HFFc6 (cell line): ENCODE measurements at places on chromosomes 13 and 19.
A peak's percentile ranks its signal among the peaks of the same experiment; 100 is the strongest.

GRCh38 chr13:91813253-91813652 is 414.8 kb downstream of the GPC5 start:
- no peak for DNase-seq

DNA sequence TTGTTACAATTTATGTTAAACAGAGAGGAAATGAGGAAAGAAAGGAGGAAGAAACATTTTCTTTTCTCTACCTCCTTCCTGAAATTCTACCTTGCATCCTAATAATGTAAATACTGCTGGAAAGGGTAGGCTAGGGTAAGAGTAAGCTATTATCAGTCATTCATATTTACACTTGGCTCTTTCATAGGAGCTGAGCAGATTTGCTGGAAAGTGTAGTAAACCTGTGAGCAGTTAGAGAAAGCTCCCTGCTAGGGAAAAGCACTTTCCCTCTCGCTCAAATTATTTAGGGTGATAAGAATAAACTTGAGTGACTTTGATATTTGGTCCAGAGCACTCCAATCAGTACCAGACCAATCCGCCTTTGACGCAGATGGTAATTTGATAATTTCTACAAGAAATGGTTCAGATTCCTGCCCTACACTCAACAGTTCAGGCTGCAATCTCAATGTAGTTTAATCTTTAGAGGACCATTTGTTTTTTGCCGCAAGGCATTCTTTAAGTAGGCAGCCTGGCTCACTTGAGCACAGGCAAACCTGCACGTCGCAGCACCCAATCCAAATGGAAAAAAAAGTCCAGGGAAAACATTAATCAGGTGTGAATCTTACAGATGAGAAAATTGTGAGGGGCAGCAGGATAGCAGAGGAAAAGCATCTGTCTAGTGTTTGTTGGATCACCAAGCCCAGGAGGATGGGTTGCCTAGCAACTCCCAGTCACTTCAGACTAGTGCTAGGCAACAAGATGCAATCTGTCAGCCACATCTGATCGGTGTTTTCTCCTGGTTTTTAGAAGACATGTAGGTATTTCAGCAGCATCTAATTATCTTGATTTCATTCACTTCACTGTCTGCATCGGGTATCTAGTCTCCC is 68.6 kb upstream of the KL start:
- DNase-seq: no peak

DNA sequence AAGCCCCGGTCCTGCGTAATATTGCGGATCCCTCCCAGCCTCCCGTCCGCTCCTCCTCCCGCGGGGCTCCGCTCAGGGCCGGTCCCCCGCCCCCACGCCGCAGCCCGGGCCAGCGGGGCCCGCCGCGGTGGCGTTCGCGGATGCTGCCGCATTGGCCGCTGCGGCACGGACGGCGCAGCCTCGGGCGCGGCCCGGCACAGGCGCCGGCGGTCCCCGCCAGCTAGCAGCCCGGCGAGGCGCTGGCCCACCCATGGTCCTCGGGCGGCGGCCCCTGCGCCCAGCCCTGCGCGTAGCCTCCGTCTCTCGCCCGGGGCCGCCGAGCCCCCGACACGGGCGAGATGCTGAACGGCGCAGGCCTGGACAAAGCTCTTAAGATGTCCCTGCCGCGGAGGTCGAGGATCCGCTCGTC is at the start of gene ATP8A2:
TSS of gene ATP8A2 (plus strand) at position 100 of the 409 bp plus-strand sequence. CDS start at position 339, 239 bp downstream.
- no peak for DNase-seq

DNA sequence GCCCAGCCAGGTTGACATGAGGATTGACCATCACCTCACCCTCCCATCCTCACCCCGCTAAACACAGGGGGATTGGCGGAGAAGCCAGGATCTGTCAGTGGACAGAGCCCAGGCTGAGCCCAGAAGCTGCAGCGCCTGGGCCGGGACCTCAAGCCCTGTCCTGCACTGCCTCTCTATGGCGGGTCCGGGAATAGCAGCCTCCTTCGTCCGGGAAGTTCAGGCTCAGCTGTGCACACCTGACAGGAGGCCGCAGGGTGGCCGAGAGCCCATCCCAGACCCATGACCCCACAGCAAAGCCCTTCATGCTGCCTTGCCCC is 67.8 kb downstream of the SPACA7 start:
- peak; percentile 24 for DNase-seq

DNA sequence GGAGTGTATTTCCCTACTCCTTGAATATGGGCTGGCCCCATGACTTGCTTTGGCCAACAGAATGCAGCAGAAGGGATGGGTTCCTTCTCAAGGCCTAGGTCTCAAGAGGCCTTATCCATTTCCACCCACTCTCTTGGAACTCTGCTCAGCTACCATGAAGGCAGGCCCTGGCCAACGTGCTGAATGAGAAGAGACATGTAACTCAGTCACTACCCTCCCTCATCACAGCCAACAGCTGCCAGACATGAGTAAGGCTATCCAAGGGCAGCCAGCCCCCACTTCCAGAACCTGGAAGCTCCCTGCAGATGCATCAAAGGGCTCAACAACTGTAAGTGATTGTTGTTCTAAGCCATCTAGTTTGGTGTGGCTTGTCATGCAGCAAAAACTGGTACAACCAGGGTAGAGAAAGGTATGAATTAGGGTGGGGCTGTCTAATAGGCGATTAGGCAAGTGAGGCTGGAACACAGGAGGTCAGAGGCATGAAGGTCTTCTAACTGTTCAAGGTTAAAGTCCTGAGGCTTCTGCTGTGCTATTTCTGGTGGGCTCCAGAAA is 1.4 kb upstream of the RASL11A start:
- no peak for DNase-seq

- DNase-seq: no peak
Measured at GRCh38 chr13:75762076-75762937, 126.2 kb downstream of the LMO7 start.

GRCh38 chr13:105595471-105595870 is 940.0 kb downstream of the EFNB2 start:
- no peak for DNase-seq

DNA sequence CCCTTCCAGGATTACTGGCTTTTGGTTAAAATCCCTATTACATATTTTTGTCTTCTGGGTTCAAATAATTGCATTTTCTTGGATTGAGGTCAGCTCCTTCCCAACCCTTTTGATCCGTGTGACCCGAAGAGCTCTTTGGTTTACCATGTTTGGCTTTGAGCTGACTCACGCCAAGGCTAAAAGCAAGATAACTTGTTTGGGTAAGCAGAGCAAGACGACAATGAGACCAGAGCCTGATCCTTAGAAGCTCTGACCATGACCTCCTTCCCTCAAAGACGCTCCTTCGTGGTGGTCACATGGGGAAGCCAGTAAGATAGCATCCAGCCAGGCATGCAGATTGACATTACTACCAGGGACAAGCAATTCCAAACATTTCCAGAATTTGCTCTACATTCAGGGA is 153.8 kb downstream of the DCT start:
- DNase-seq: no peak

DNA sequence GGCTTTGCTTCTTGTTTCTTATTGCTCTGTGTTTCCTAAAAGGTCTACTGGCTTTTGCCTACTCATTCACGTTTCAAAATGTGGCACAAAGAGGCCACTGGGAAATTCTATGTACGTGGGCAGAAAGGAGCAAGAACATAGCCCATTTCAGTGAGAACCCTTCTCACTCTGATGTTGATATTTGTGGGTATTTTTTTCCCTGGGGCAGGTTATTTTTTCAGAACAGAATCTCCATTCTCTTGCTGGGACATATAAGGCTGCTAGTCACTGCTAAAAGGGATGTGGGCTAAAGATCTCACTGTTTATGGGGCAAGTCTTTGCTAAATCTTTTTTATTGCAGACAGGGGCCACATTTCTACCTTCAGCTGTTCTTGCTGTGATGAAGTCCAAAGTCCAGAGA is 27.1 kb downstream of the EDNRB start:
- no peak for DNase-seq

DNA sequence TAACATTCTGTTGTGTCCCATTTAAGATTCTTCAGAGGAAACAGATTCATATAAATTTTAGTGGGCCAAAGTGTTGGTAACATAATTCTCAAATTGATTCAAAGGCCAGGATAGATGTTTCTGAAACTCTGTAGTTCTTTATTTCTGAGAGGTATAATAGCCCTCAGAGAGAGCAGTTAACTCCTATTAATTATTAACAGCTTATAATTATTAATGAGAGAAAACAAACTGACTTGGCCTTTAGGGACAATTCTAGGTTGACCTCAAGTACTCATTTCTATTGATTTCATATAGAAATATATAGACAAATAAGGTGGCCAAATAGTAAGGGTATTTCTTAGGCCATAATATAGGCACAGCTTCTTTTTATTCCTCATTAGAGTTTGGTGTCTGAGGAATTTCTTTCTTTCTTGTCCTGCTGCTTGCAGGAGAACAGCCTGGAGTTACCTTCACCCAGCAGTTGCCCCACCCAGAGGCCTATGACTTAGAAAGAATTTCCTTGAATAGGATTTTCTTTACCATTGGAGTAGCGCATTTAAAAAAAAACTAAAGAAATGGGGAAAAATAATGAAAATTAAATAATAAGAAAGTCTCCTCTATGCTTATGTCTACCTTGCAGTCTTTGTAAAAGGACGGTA is 1430.1 kb upstream of the SPRY2 start:
- DNase-seq: no peak

GRCh38 chr13:78806457-78806856 is 147.5 kb upstream of the OBI1 start:
- DNase-seq: peak; percentile 5

- no peak for DNase-seq
Measured at GRCh38 chr13:110209950-110210603, 96.9 kb downstream of the COL4A1 start.

- no peak for DNase-seq
Measured at GRCh38 chr19:18852648-18853047, 20.9 kb downstream of the UPF1 start.

DNA sequence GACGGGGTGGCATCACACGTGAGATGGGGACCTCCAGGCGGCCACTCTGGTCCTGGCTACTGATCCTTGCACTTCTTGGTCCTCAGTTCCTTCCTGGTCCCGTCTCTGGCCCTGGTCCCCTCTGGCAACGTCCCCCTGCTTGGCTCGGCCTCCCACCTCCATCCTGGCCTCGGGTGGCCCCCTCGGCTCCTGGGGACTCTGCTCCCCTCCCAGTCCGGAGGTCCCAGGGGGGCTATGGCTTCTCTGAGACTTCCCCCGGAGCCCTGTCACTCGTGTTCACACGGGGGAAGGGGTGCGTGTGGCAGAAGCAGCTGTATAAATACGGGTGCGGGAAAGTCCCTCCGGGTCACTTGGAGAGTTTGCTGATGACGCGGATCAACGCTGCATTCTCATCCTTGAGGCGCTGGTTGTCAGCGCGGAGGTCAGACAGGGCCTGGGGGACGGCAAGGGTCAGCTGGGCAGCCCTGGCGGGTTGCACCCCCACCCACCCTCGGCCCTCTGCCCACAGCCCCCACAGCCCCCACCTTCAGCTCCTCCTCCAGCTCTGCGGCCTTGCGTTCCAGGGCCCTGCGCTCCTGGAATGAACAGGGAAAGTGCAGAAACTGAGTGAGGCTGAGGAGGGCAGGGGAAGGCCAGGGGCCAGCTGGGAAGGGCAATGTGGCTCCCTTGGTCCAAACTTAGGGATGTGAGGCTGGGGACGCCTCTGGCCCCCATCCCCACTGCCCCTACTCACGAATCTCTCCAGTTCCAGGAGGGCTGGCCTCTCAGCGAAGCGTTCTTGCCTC is 15.6 kb downstream of the EPS8L1 start:
- no peak for DNase-seq

- peak; percentile 61 for DNase-seq
Measured at GRCh38 chr13:40776681-40777165, 5.7 kb upstream of the MRPS31 start.

GRCh38 chr19:31957711-31958110 is 387.7 kb upstream of the ZNF507 start:
- DNase-seq: no peak

GRCh38 chr19:16425993-16426392 is 45.8 kb downstream of the EPS15L1 start:
- no peak for DNase-seq

GRCh38 chr13:111143865-111144540 is 28.9 kb downstream of the ARHGEF7 start:
- DNase-seq: peak; percentile 23

- DNase-seq: no peak
Measured at GRCh38 chr19:8593931-8594330, 16.6 kb downstream of the ADAMTS10 start.

DNA sequence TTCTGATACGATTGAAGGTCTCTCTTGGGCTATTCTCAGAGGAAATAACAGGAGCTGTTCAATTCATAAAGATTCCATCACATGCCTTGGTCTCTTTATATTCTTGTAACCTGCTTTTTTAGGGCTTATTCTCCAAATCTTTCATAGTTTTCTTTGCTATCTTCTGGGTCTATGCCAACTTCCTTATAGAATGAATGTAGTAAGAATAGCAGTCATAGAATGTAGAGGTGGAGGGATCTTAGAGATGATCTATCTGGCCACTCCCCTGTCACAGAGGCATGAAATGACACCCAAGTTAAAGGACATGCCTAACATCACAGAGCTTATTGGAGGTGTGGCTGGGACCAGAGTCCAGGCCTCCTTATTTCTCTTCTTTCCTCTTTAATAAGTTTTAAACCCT is 13.2 kb downstream of the LCP1 start:
- DNase-seq: no peak

GRCh38 chr13:43079392-43079931 is 56.1 kb downstream of the DNAJC15 start:
- DNase-seq: no peak
